ENCODE measurements at places on chromosomes 1 and 21.

- no peak for DNase-seq
Measured at GRCh38 chr1:117683571-117684285, 77.9 kb downstream of the TENT5C start.

DNA sequence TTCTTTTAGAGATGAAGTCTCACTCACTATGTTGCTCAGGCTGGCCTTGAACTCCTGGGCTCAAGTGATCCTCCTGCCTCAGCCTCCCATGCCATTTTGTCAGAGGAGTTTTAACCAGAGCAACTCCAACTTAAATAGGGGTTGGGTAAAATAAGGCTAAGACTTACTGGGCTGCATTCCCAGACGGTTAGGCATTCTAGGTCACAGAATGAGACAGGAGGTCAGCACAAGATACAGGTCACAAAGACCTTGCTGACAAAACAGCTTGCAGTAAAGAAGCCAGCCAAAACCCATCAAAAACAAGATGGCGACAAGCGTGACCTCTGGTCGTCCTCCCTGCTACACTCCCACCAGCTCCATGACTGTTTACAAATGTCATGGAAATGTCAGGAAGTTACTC, 5.7 kb upstream of the DNAH14 start:
- DNase-seq: no peak

DNA sequence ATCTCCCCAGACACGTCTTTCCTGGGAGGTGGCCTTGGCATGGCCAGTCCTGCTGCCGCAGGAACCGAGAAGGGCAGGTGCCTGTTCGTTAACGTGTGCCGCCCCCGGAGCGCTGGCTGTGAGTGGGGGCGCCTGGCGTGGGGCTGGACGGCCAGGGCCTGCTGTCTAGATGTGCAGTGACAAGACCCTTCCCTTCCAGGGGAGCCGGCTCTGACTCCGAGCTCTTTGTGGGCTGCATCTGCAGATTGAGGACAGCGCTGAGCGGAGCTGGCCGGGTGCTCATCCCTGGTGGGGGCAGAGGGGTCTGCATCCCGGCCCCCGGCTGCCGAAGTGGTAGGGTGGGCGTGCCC, 13.0 kb downstream of the COL18A1 start:
- DNase-seq: no peak

- DNase-seq: no peak
Measured at GRCh38 chr1:157966031-157966537, 27.4 kb upstream of the KIRREL1 start.

GRCh38 chr1:56377431-56377830, 201.9 kb downstream of the PLPP3 start:
- no peak for DNase-seq

DNA sequence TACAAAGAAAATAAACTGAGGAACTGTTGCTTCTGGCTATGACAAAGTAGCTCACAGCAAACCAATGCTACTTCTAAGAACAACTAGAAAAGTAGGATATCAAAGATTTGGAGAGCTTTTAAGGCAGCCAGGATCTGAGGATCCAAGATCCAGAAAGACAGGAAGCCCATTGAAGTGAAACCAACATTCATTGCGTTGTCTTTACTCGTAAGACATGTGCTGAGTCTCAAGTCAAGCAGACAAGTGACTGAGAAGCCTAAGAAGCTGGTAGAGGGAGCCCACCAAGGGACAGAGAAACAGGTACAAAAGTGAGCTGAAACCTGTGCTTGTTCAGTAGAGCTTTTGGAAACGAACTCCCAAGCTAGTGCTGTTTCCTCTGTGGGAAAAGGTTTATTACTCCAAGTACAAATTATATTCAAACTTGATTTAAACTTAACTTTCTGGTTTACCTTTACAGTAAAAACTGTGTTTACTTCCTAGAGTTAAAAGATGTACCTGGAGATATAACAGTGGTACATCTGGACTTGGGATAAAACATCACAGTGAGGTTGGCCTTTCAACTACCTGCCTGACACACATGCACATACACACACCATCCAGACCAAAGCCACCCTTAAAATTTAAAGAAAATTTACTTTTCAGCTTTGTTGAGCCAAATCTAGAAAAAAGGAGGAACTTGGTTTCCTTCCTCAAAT, 41.2 kb downstream of the NME7 start:
- DNase-seq: no peak

- no peak for DNase-seq
Measured at GRCh38 chr1:246142320-246142893, 364.7 kb downstream of the SMYD3 start.

- DNase-seq: no peak
Measured at GRCh38 chr1:3238703-3239278, 169.8 kb downstream of the PRDM16 start.

DNA sequence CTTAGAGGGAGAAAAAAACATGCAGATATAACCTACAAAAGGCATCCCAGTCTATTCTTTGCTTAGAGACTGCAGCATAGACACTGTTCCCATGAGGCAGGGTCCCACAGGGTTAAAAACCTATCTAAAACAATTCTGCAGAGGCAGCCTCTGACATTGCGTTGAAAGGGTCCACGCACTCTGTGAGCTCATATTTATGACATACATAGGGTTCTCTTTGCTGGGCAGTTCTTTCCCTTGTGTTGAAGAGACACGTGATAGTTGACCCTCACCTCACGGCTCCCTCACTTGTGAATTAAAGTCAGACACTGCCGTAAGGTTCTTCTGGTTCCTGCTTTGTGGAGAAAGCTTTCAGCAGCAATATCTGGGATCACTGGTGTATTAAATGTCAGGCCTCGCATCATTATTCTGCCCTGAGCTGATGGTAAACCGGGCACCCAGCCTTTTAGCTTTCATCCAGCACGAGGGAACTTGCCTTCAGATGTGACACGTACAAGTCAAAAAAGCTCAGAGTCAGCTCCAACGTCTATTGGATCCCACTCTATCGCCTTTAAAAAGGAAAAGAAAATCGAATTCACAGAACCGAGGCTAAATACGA, 52.8 kb upstream of the HNRNPU start:
- DNase-seq: no peak

DNA sequence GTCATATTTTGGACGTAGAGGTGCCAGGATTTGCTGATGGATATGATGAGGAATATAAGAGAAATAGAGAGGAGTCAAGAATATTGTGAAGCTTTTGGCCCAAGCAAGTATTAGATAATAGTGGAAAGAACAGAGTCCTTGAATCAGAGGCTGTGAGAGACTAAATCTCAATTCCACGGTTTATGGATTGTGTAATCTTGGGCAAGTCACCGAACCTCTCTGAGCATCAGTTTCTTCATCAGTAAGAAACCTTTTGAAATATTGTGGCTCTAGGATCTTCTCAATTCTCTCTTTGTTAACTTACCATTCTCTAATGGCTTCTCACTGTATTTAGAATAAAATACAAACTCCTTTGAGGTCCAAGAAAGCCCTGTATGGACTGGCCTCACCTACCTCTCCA, 77.6 kb downstream of the RPS6KA1 start:
- DNase-seq: no peak

GRCh38 chr1:21292984-21293536, 2.8 kb upstream of the ECE1 start:
- peak; percentile 35 for DNase-seq

DNA sequence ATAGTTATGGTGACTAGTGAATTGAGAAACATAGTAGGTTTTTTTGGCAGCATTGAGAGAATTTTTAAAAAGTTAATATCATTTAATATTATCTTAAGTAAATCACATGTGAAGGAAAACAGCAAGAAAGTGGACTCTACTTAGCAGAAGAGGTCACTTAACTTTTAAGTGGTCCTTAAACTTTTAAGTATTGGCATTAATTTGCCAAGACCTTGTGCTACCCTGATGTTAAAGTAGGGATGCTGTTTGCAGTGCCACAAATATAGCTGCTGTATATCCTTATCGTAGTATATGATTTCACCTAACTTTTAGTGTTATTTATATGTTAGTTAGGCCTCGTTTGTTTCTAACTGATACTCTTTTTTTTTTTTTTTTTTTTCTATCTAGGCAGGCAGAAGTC, 40.2 kb downstream of the SMG7 start:
- DNase-seq: no peak

DNA sequence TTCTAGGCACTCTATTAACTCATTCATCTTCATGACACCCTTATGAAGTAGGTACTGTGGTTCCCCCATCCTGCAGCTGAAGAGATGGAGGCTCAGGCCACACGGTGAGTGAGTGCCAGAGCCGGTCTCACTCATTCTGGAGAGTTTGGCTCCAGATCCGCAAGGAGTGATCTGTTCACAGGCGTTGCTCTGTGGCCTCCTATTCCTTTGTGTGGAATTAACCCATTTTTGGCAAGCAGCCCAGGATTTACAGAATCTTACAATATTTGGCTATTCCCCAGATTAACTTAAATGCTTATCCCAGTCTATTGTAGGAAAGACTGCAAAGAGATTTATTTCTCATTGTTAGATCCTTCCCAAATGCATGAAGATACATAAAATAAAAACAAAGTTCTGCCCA, 29.6 kb downstream of the KIAA0040 start:
- no peak for DNase-seq

DNA sequence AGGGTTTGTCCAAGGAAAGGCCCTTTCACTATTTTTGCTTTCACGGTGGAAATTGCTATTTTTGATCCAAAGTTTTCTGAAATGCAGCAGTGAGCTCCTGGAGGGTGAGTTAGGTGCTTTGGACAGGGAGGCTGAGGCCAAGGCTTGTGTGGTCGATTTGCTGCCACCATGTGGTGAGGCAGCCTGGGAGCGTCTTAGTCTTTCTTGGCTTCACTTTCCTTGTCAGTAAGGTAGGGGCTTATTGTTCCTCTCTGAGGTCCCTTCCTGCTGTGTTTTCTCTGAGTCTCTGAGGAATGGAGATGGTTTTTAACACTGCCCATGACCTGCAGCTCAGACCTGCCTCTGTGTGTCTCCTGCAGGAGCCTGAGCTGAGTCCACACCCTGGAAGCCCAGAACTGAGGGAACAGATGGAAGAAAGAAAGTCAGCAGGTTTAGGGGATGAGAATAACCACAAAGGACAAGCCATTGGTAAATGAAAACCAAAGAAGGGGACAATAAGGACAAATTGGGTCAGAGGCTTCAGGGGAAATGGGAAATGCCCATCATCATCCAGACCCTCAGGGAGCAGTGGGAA, 20.1 kb upstream of the S100A10 start:
- DNase-seq: no peak

DNA sequence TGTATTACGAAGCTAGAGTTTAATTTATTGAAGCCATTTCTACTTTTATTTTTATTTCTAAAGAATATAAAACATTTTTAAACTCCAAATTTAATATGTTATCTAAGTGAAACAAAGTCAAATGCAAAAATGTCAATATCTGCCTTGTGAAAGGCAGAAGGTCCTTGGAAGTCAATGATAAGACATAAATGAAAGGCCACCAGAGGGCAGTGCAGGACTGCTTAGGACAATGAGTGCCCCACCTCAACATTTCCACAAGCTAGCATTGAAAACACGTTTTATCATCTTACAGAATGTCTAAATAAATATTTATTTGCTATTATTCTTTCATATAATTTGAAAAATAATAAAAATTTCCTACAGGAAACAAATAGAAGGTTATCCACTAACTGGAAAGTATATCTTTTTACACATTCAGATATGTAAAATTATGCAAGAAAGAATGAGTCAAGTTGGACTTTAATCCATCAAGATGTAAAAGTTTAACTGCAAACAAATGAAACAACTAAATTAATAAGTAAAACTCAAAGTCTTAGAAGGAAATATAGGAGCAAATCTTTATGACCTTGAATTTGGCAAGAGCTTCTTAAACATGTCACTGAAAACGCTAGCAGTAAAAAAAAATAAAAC, 140.1 kb upstream of the FMN2 start:
- peak; percentile 35 for DNase-seq

- DNase-seq: no peak
Measured at GRCh38 chr1:197921235-197922069, 4.3 kb downstream of the LHX9 start.

DNA sequence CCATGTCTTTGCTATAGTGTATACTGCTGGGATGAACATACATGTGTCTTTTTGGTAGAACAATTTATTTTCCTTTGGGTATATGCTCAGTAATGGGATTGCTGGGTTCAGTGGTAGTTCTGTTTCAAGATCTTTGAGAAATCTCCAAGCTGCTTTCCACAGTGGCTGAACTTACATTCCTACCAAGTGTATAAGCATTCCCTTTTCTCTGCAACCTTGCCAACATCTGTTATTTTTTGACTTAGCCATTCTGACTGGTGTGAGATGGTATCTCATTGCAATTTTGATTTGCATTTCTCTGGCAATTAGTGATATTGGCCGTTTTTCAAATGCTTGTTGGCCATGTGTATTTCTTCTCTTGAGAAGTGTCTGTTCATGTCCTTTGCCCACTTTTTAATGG, 37.5 kb upstream of the ANGPTL1 start:
- no peak for DNase-seq

GRCh38 chr1:183449223-183449770, 23.0 kb upstream of the SMG7 start:
- DNase-seq: no peak

Measured in activated CD8-positive, alpha-beta memory T cell treated with anti-CD3 and anti-CD28 coated beads, Interleukin-2, amount 50 U/mL, for 4 hours (primary cell).